ENCODE measurements at places on chromosomes 4 and X.

- peak; percentile 44 for DNase-seq
Observed at GRCh38 chr4:173169428-173170181, 994 bp downstream of the GALNT7 start.

- DNase-seq, result no peak
Observed at GRCh38 chr4:74755486-74755885, 38.8 kb downstream of the BTC start.

DNA sequence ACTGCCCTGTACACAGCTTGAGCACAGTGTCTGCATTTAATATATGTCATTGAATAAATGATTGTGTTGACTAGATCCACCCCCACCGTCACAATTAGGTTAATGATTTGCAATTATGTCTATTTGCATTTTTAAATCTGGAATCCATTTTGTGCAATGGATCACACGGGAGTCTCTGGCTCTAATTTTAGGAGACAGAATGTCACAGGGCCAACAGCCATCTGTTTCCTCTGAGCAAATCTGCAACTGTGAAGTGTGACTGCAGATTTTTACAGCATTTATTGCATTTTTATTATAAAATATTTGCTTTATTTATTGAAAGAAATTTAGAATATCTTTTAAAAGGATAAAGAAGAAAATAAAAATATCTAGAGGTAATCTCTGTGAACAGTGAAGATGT lies 316.8 kb downstream of the HS3ST1 start:
- no peak for DNase-seq

GRCh38 chr4:128847082-128847724 lies 37.7 kb downstream of the JADE1 start:
- DNase-seq, result no peak

DNA sequence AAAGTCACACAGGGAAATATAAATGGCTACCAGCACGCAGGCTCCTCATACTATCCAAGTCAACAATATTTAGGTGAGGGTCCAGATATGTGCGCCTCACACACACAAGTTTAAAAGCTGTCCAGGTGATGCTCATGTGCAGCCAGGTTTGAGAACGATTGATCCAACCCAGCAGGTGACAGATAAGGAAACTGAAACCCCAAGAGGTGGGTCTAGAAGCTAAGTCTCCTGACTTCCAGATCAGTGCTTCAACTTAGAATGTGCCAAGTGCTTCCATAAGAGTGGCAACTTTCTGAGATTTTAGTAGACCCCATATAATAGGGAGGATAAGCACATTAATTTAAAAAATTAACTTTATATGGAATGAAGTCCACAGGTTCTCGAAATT lies 54.4 kb upstream of the NAP1L5 start:
- no peak for DNase-seq

- no peak for DNase-seq
Observed at GRCh38 chr4:134382478-134383227, 181.1 kb upstream of the PABPC4L start.

GRCh38 chr4:149980941-149981340 lies 97.3 kb upstream of the DCLK2 start:
- peak; percentile 40 for DNase-seq

GRCh38 chr4:107131295-107131694 lies 95.2 kb upstream of the DKK2 start:
- no peak for DNase-seq

- no peak for DNase-seq
Observed at GRCh38 chrX:144293229-144293628, 409.4 kb downstream of the UBE2NL start.

- no peak for DNase-seq
Observed at GRCh38 chr4:115323106-115323707, 209.8 kb upstream of the NDST4 start.
